SK-MEL-5 (cell line): ENCODE measurements at places on chromosomes 6 and 20. TPM values are rescaled to one million over a fixed set of nuclear protein-coding genes. Genes with fewer than 3 reads are reported as not detected.

DNA sequence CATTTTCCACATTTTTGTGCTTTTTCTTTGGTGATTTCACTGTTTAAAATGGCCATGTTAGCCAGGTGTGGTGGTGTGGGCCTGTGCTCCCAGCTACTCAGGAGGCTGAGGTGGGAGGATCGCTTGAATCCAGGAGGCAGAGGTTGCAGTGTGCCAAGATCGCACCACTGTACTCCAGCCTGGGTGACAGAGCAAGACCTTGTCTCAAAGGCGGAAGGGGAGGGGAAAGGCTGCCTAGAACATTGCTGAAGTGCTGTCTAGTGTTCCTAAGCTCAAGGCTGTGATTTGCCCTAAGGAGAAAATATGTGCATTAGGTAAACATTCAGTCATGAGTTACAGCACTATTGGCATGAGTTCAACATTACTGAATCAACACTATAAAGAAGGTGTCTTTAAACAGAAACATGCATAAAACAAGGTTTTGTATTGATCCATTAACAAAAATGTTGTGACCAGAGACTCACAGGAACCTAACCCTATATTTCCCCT lies 14.0 kb downstream of the ZC2HC1B start:
- no peak for DNase-seq

DNA sequence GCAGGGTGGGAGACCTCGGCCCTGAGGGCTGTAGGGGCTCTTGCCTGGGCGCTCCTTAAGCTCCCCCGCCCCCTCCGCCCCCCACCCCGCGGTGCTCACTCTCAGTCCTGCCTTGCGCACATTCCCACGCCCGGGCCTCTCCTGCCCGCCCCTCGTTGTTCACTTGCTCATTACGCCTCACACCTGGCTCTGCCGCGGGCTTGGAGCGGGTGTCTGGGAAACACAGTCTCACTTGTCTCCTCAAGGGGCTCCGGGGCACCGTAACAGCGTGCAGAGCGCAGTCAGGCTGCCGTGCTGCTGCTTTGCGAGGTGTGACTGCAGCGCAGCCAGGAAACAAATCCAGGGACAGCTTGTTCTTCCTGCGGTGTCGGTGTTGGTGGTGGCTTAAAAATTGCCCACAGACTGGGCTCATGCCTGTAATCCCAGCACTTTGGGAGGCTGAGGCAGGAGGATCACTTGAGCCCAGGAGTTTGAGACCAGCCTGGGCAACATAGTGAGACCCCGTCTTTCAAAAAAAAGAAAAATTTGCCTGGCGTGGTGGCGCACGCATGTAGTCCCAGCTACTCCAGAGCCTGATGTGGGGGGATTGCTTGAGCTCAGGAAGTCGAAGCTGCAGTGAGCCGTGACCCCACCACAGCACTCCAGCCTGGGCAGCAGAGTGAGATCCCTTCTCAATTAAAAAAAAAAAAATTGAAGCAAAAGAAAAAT lies 4.6 kb downstream of the NPBWR2 start:
- no peak for DNase-seq

GRCh38 chr6:168292826-168293225 lies 26.8 kb downstream of the DACT2 start:
- DNase-seq: no peak

Gene STMND1
- not detected in 2 replicates for total RNA-seq

DNA sequence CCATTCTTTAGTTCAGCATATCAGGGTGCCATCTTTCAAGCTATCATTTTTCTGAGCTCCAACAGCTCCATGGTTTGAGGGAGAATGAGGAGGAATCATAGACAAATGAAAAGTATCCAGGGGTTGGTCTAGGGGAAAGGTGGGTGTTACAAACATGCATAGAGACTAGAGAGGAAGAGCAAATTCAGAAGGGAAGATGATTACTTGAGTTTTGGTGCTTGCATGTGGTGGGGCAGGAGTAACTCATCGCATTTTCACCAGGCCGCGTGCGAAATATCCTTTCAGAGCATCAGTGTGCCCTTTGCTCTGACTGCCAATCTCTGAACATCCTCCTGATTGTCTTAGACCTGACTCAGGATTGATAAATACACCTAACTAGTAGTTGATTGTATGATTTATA lies 7.7 kb upstream of the BICRAL start:
- no peak for DNase-seq

DNA sequence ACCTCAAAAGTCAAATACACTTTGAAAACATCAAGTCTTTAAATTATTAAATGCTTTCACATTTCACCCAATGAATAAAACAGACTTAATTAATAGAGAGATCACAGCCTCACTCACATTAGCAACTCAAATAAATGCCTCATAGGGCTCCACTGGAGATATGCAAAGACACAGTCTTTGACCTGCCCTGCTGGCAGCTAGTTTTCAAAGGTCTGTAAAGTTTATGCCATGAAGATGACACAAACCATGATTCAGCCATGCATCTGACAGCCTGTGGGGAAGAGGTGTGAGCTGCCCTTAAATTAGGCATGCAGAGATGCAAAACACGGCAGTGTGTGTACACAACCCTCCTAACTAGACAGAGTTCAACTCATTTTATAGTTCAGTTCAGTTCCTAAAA lies 83.6 kb downstream of the PAK5 start:
- no peak for DNase-seq

GRCh38 chr20:53842301-53843099 lies 227.9 kb downstream of the BCAS1 start:
- DNase-seq: no peak

GRCh38 chr6:68008445-68008844 lies 626.6 kb upstream of the ADGRB3 start:
- no peak for DNase-seq

- peak; percentile 33 for DNase-seq
These were observed 4.0 kb upstream of the CAP2 start for GRCh38 chr6:17389274-17389847.

DNA sequence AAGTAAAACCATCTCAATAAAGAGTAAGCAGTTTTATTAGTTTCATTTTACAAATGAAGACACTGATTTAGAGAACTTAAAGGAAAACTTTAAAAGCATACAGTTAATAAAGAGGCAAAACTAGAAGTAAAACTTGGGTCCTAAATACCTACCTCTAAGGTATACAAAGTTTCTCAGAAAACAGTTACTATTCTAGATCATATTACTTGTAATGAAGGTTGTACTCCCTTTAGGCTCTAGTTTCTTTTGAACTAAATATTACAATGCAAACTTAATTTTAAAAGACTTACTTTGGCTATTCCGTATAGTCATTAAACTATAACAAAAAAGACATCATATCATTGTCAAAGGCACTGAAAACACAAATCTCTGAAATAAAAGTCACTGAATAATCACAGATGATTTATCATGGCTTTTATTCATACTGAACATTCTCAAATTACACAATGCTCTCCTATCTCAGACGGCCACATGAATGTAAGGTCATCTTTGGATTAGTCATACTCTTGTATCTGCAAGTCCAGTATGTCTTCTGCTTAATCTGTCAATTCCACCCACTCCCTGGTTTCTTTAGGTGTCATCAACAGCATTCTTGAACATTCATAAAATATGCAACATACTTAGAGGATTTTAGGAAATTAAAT lies 361.6 kb upstream of the RUNX2 start:
- peak; percentile 86 for DNase-seq

Gene PRDM13
- 2.6 and 3.5 TPM in 2 replicates for total RNA-seq

GRCh38 chr6:96760153-96760687 lies 77.1 kb downstream of the GPR63 start:
- DNase-seq: peak; percentile 28

Gene CABLES2
- 2.9 TPM in 2 replicates for total RNA-seq

GRCh38 chr6:72218125-72218524 lies 331.8 kb downstream of the RIMS1 start:
- peak; percentile 64 for DNase-seq
